Motor neuron (in vitro differentiated cells): ENCODE measurements at places on chromosomes 13 and 19. TPM values are rescaled to one million over a fixed set of nuclear protein-coding genes. Genes with fewer than 3 reads are reported as not detected.

- peak; percentile 82 for ATAC-seq
These were observed 801 bp downstream of the QTRT1 start for GRCh38 chr19:10701955-10702525.

DNA sequence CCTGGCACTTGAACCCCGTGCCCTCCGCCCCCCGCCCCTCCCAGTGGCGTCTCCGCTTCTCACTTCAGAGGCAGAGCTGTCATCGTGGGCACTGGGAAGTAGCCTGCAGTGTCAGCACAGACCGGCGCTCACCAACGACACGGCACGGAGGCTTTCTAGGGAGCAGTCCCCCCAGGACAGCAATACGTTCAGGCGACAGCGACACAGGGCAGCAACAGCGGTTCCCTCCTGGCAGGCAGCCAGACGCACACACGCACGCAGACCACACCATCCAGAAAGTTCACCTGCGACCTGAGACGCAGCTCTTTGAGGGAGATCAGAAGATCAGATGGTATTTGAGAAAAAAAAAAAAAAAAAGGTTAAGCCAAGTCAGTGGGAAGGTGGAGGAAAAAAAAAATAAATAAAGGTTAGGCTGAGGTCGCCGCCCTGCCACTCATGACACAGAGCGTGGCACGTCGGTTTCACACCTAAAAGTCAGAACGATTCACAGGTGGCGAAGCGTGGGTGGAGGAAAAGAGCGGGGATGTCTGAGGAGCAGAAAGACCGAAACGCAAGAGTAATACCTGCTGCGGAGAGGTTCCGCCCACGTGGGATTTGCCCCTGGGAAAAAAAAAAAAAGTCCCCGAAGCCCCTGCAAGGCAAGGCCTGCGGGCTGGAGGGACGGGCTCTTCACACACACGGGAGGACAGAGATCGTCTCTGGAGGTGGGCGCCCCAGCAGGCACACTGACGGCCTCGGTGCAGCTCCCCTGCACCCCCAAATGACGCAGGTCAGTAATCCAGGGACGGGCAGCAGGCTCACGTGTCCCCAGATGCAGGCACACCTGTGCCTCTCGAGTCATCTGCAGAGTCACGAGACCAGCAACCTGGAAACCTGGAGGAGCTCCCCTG, 94.5 kb downstream of the GNG7 start:
- ATAC-seq, result no peak

Gene IRS2
- total RNA-seq, result 3.5 and 9.8 TPM in 2 replicates

DNA sequence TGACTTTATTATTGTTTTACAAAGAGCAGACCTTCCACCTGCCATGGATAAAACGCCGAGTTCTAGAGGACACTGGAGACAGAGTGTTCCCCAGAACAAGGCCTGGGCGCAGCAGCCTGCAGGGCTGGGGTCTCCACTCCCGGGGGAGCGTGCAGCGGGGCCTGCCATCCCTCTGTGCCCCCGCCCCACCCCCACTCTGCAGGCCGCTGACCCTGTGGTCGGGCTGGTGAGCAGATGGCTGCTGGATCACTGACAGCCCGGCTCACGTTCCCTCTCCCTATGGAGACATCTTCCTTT, 8.6 kb upstream of the PTBP1 start:
- ATAC-seq, result no peak

DNA sequence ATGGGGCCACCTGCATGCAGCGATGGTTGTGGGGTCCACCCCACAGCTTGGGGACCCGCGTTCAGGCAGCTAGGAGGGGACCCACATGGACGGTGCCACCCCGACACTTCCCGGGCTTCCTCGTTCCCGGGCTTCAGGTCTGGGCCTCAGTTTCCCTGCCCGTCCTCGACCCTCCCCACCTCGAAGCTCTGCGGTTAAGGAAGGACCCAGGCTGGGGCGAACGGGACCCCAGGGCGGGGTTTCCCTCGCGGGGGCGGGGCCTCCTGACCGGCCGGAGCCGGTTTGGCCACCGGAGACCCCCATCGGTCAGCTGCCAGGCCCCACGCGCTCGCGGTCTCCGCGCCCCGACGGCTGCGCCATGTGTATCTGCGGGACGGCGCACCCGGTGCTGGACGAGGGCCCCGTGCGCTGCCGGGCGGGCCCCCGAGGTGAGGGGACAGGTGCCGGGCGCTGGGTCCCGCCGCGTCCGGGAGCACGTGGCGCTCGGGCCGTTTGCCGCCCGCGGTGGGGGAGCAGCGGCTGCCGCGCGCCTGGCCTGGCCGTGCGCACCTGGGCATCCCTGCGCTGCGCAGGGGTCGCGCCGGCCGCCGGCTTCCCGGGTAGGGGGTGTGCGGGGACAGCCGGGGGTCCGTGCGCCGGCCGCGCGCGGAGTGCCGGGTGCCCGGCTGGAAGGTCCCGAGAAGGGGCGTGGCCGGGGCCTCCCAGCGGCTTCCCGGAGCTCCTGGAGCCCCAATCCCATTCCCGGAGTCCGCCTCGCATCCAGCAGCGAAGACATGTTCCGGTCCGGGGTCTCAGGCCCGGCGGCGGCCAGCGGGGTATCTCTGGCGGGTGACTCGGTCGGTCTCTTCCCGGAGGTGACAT, 4.2 kb downstream of the ARHGAP45 start:
- ATAC-seq, result no peak

- peak; percentile 64 for ATAC-seq
These were observed 799.8 kb upstream of the SLC10A2 start for GRCh38 chr13:103866048-103866447.

GRCh38 chr19:39525205-39525604, 7.4 kb downstream of the EID2B start:
- no peak for ATAC-seq

DNA sequence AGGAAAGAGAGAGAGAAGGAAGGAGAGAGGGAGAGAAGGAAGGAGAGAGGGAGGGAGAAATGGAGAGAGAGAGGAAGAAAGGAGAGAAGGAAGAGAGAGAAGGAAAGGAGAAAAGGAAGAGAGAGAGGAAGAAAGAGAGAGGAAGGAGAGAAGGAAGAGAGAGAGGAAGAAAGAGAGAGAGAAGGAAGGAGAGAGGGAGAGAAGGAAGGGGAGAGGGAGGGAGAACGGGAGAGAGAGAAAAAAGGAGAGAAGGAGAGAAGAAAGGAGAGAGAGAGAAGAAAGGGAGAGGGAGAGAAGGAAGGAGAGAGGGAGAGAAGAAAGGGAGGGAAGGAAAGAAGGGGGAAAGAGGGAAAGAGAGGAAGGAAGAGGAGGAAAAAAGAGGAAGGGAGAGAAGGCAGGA, 1070.7 kb downstream of the UQCRFS1 start:
- no peak for ATAC-seq

- ATAC-seq, result peak; percentile 61
These were observed 26.3 kb downstream of the DCAF15 start for GRCh38 chr19:13978351-13979243.

GRCh38 chr13:98313922-98314292, 136.8 kb upstream of the RNF113B start:
- ATAC-seq, result no peak

DNA sequence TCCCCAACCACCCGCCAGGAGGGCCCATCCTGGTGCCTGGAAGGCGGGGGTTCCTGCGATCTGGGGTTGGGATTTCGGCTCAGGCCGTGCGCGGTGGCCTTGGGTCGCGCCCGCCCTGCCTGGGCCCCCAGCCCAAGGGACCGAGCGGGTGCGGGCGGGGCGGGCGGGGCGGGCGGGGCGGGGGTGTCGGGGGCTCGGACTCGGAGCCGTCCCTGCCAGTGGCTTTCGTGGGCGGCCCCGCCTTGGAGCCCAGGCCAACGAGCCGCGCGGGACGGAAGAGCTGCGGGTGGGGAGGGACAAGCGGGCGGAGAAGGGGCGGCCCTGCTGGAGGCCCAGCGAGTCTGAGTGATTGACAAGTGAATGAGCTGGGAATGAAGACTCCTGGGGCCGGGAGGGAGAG, 24.6 kb upstream of the ZNF729 start:
- no peak for ATAC-seq

DNA sequence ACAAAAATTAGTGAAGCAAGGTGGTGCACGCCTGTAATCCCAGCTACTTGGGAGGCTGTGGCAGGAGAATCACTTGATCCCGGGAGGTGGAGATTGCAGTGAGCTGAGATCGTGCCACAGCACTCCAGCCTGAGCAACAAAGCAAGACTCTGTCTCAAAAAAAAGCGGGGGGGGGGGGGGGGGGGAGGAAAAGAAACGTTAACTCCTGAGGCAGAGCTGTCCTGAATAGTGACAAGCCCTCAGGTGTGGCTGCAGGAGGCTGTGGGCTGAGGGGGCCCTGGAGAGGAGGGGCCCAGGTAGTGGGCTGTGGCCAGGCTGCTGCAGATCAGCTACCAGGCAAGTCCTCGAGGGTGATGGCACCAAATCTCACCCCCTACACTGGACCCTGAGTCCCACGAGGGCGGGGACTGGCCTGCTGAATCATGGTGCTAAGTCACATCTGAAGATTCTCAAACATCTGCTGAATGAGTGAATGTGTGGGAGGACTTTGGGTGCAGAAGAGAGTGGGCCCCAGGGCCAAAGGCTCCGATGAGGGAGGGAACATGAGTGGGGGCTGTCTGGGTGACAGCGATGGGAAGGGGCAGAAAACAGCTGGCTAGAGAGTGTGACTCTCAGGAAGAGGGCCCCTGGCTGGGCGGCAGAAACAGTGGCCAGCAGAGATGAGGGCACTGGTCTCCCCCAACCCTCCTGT, 24.6 kb upstream of the ATP1A3 start:
- no peak for ATAC-seq

- no peak for ATAC-seq
These were observed 199.7 kb downstream of the KATNAL1 start for GRCh38 chr13:30107521-30108136.

GRCh38 chr19:51727349-51727880, 3.6 kb upstream of the HAS1 start:
- no peak for ATAC-seq
